Amniotic stem cell (primary cell): ENCODE measurements at places on chromosomes 13 and 19.

DNA sequence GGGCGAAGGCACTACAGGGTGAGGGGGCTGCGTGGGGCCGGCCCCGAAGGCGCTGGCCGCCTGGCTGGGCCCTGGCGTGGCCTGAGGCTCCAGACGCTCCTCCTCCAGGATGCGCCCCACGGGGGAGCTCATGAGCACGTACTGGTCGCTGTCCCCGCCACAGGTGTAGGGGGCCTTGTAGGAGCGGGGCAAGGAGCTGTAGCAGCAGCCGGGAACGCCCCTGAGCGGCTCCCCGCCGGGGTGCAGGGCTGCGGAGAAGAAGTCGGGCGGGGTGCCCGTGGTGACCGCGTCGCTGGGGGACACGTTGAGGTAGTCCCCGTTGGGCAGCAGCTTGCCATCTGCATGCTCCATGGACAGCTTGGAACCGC is 3.0 kb downstream of the IRS2 start:
- no peak for DNase-seq

DNA sequence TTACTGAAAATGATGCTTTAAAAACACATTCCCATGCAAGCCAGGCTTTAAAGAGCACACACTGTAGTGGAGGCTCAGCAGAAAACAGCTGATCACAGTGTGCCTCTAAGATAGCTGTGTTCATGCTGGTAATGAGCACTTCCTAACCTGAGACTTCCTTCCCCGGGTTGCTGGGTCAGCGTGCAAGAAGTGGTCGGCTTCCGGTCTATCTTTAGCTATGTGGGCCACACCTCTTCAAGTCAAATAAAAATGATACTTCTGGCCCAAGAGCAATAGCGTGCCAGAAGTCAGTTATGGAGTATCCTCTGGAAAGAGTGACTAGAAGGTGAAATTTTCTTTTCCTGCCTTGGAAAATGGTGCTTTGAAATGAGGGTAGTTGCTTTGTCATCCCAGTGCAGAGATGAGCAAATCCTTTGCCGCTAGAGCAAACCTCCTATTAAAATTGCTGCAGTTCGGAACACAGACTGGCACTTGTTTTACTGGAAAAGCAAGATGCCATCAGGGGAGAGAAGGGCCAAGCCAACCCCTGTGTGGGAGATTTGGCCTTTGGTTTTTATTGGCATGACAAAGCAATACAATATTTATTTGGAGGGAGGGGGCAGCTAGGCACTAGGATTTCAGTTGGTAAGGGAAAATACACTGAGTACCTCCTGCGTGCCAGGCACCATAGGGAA is 64.2 kb downstream of the ARHGAP35 start:
- no peak for DNase-seq

- DNase-seq = no peak
These were observed 26.2 kb downstream of the TMTC4 start for GRCh38 chr13:100648354-100648753.

- DNase-seq = no peak
These were observed 51.0 kb upstream of the RCBTB2 start for GRCh38 chr13:48583859-48584311.
